ENCODE measurements at places on chromosomes 2 and 18. TPM values are rescaled to one million over a fixed set of nuclear protein-coding genes. Genes with fewer than 3 reads are reported as not detected.

DNA sequence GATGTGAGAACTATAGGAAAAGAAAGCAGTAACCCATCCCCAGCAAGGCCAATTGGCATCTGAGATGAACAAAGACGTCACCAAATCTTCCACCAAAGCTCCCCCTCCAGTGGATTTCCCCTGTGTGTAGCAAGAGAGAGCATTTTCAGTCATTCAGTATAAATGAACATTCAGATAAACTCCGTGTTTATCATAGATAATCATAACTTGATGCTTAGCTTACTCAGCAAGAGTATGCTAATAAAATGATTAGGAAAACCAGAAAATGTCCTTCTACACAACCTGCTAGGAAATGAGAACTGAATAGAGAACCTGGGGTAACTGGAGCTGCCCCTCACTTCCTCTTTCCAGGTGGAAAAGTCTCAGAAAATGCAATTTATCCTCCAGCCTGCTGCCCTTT, 198.0 kb upstream of the CCDC150 start:
- H3K27me3 ChIP-seq, result no peaks in the 10 kb centered on the region
- H3K4me1 ChIP-seq, result no peaks in the 10 kb centered on the region
- DNase-seq, result no peak
- no peaks in the 10 kb centered on the region for H3K36me3 ChIP-seq

DNA sequence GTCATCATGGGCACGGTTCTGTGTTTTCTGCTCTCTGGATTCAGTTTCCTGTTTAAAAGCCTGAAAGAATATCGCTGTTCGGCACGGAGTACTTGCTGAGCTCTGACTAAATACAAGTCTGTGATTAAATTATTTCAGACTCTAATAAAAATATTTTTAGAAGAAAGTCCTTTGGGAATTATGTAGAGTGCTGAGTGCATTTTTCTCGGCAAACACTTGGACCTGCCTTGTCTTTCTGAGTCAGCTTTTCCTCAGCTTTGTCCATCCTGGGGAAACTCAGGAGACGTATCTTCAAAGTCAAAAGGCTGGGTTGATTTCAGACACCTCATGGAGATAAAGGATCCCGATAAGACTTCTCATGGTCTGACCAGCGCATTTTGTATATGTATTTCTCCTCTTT, 45.9 kb downstream of the IL1R2 start:
- H3K4me3 ChIP-seq, result peak overlapping the region; percentile 34
- no peaks in the 10 kb centered on the region for H3K4me1 ChIP-seq
- H3K36me3 ChIP-seq, result no peaks in the 10 kb centered on the region
- H3K27ac ChIP-seq, result peak overlapping the region; percentile 78

DNA sequence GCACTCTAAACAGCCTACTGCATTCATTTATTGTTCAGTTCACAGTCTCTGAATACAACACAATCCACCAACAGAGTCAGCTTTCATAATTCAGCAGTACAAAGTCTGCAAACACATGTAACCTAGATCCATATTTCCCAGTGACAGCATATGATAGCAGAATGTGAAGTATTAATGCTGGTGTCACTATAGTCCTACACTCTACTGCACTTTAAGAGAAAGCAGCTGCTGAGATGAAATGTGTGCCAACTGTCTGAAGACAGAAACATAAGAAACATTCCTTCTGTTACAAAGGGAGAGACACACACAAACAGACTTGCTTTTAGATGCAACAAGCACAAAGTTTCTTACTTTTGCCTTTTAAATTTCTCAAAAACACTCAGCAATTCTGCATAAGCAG, 441.8 kb downstream of the ZEB2 start:
- H3K27me3 ChIP-seq, result no peaks in the 10 kb centered on the region
- no peaks in the 10 kb centered on the region for H3K36me3 ChIP-seq
- H3K4me3 ChIP-seq, result no peak overlapping the region
- no peak overlapping the region for H3K27ac ChIP-seq

- H3K36me3 ChIP-seq, result no peaks in the 10 kb centered on the region
- no peaks in the 10 kb centered on the region for H3K27me3 ChIP-seq
- H3K4me3 ChIP-seq, result no peak overlapping the region
- H3K4me1 ChIP-seq, result no peaks in the 10 kb centered on the region
- no peak for DNase-seq
- no peak overlapping the region for H3K27ac ChIP-seq
These were observed 1268.6 kb downstream of the LRP1B start for GRCh38 chr2:140862181-140862580.

- no peaks in the 10 kb centered on the region for H3K36me3 ChIP-seq
- no peaks in the 10 kb centered on the region for H3K4me1 ChIP-seq
- no peaks in the 10 kb centered on the region for H3K27me3 ChIP-seq
- no peak for DNase-seq
These were observed 120.7 kb downstream of the NCK2 start for GRCh38 chr2:105865222-105865913.

GRCh38 chr18:59070181-59070912, 69.3 kb upstream of the SEC11C start:
- no peaks in the 10 kb centered on the region for H3K4me1 ChIP-seq
- H3K27me3 ChIP-seq, result no peaks in the 10 kb centered on the region
- no peaks in the 10 kb centered on the region for H3K36me3 ChIP-seq

DNA sequence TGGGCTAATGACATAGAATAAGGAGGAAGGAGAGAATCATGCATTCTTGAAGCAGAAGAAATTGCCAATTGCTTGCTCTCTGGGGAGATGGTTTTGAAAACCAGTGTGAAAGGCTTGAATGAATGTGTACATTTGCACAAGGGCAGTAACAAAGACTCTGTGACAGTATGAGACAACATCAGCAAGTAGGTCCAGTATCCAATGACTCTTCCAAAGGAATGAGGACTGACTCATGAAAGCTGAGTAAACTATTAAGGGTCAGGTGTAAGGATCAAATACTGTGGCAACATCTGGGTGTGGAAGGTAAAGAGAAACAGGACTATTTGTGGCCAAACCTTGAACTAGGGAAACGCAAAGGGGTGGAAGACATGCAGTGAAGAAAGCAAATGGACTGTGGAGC, 886.0 kb upstream of the CHAC2 start:
- H3K27ac ChIP-seq, result no peak overlapping the region
- no peak for DNase-seq

DNA sequence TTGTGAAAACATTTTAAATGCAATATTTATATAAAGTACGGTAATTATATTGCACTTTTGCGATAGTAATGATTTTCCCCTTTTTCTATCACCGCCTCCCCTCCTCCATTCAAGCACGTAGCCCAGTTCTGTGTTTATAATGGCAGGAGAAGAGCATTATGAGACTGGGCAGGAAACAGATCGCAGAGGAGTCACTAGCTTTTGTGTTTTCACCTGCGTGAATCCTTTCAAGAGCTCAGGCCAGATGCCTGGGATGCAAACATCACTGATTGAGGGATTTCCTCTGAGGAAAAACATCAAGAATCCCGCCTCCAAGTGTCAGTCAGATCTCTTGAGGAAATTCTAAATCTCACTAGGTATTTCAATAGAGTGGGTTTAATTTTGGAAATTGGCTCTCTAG, 178.4 kb upstream of the FN1 start:
- H3K36me3 ChIP-seq, result no peaks in the 10 kb centered on the region
- DNase-seq, result no peak
- H3K27ac ChIP-seq, result no peak overlapping the region
- H3K4me3 ChIP-seq, result no peak overlapping the region

DNA sequence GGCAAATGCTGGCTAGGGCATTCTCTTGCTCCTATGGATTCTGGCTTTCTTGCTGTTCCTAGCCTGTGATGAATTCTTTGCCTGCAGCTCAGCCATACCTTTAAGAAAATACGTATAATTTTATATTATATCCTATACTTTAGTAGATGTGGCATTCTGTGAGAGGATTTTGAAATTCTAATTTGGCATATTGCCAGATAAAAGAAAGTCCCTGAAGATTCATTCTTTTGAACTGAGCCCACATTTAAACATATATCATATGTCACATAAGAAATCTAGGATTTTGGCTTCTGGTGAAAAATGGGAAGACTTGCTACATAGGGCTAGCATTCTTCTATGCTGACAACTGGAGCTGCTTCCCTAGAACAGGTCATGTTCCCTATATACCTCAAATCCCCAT, 91.4 kb upstream of the LYPD1 start:
- no peaks in the 10 kb centered on the region for H3K36me3 ChIP-seq
- H3K4me1 ChIP-seq, result no peaks in the 10 kb centered on the region
- H3K4me3 ChIP-seq, result no peak overlapping the region
- no peaks in the 10 kb centered on the region for H3K27me3 ChIP-seq

DNA sequence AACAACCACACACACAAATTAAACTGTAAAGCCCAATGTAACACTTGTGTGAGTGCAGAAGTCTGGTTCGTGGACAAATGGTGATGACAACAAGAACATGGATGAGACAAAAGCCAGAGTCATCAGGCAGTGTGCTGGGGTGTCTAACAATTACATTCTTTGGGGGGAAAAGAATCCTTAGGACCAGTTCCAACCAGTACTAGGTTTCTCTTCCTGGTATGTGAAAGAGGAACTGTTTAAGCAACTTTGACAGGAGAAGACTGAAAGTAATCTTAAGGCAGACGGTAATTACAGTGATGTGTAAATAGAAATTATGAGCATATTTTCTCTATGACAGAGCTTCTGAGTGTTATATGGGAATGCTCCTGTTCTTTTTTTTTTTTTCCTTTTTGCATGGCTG, 133.4 kb downstream of the AFF3 start:
- H3K4me3 ChIP-seq, result no peak overlapping the region
- peaks cover 5% of the 10 kb centered on the region for H3K4me1 ChIP-seq
- no peaks in the 10 kb centered on the region for H3K27me3 ChIP-seq
- H3K36me3 ChIP-seq, result peaks cover 3% of the 10 kb centered on the region
- no peak overlapping the region for H3K27ac ChIP-seq

DNA sequence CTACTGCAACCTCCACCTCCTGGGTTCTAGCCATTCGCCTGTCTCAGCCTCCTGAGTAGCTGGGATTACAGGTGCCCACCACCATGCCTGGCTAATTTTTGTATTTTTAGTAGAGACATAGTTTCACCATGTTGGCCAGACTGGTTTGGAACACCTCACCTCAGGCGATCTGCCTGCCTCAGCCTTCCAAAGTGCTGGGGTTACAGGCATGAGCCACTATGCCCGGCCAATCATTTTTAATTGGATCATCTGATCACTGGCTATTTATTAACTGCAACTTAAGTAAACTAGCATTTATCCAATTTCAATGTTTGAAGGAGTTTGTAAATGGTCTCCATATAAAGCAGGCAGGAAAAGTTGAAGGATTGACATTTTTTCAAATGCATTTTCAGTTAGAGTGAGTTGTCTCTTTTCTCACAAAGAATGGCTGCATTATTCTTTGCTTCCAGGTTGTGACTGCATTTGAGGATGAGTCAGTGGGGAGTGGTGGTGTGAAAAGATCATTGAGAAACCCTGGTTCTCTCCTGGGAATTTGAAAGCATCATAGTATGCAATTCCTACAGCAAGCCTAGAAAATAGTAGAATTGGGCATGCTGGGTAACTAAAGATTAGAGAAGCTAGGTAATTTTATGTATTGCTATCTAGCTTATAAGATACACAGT, 431.1 kb upstream of the ZEB2 start:
- H3K4me3 ChIP-seq, result no peak overlapping the region
- H3K36me3 ChIP-seq, result no peaks in the 10 kb centered on the region
- no peak for DNase-seq
- no peaks in the 10 kb centered on the region for H3K27me3 ChIP-seq
- no peak overlapping the region for H3K27ac ChIP-seq
- H3K4me1 ChIP-seq, result no peaks in the 10 kb centered on the region

DNA sequence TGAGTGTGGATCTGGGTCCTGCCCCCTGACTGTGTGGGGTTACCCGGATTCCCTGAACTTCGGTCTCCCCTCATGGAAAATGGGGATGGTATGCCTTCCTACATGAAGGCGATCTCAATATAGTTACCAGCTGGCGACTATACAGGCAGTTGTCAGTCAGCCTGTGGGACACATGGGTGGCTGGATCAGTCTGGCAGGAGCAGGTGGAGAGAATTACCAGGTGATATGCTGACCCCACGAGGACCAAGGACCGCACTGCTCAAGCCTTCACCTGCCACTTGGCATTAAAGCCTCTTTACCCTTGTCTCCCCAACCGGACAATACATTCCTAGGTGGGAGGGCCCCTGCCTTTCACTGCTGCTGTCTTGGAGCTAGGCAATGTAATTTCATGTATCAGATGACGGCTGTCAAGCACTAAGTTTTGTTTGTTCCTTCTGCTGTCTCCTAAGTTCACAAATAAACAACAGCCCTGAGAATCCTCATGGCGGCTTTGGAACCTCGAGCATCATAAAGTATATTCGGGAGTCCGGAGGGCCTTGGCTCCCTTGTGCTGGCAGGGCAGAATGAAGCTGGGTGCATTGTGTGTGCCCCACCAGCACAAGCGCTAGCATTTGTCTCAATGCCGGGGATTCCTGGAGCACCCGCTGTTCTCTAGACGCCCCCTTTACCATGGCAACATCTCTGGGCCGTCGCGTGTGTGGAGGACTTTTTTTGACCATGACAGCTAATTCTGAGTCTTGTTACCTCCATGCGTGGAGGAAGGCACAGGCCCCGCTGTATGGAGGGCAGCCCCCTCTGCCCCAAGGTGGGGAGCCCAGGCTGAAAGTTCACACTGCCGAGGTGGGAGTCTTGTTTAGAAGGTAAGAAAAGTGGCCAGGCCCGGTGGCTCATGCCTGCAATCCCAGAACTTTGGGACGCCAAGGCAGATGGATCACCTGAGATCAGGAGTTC, 48.6 kb downstream of the PDCL3 start:
- H3K27me3 ChIP-seq, result no peaks in the 10 kb centered on the region
- H3K4me3 ChIP-seq, result no peak overlapping the region
- peak; percentile 52 for DNase-seq
- no peaks in the 10 kb centered on the region for H3K36me3 ChIP-seq
- H3K4me1 ChIP-seq, result no peaks in the 10 kb centered on the region

DNA sequence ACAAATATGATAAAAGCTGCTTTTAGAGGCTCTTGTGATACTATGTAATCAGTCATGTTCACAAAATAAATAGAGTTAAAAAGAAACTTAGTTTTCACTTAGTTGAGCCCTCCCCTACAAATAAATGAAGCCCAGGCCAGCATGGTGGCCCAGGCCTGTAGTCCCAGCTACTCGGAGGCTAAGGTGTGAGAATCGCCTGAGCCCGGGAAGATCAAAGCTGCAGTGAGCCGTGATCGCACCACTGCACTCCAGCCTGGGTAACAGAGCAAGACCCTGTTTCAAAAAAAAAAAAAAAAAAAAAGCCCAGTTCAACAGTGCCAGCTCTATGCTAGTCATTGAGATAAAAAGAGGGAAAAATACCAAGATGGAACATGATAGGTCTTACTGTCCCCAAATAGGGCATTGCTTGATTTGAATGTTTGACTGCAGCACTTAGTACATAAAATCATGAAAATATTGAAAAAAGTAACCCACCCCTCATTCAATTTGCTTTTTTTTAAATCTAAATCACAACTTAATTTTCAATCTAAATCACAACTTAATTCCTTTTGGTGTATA, 1.5 kb downstream of the ASNSD1 start:
- no peak for DNase-seq
- peak overlapping the region; percentile 96 for H3K4me3 ChIP-seq
- H3K36me3 ChIP-seq, result peaks cover 7% of the 10 kb centered on the region

DNA sequence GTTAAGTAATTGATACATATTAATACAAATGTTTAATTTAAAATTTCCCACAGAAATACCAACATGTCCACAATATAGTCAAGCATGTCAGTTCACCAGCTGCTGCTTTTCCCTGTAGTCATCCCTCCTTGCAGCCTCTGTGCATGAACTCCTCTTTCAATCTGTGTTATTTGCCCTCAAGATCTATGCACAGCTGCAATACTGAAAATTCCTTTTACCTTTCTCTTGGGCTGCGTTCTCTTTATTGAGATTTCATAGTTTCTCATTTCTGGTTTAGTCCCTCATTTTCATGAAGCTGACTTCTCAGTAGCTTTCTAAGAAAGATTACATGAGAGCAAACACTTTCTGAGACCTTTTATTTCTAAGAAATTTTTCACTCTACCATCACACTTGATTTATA, 464.9 kb downstream of the PARD3B start:
- H3K36me3 ChIP-seq, result no peaks in the 10 kb centered on the region
- no peaks in the 10 kb centered on the region for H3K4me1 ChIP-seq
- H3K27ac ChIP-seq, result no peak overlapping the region
- H3K27me3 ChIP-seq, result no peaks in the 10 kb centered on the region

Gene ASB18
- not detected for total RNA-seq

Gene AGFG1
- total RNA-seq, result 25.5 TPM

Gene DCC
- total RNA-seq, result not detected

Gene FLACC1
- 0.32 TPM for total RNA-seq
